Progenitor cell of endocrine pancreas (in vitro differentiated cells): ENCODE measurements at places on chromosomes 16 and 17. TPM values are rescaled to one million over a fixed set of nuclear protein-coding genes. Genes with fewer than 3 reads are reported as not detected.

Gene HID1
- 94.2 and 101 TPM in 2 replicates for total RNA-seq

DNA sequence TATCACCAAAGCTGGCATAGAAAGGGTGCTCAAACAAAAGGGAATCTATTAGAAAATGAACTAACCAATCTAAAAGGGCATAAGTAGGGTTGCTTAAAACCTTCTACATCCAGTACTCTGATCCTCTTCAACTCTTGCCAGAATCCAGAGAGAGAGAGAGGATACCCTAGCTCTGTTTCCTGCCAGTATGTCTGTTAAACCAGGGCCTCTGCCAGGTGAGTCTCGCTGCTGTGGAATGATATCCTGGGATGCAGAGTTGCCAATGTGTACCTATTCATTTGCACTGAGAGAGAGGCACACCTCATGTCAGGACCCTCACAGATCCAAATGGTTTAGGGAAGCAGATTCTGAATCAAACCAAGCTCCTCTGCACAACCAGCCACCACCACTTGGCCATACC, 79.8 kb upstream of the DYNLRB2 start:
- peaks cover 27% of the 10 kb centered on the region for H3K4me1 ChIP-seq
- no peak overlapping the region for H3K4me3 ChIP-seq
- no peaks in the 10 kb centered on the region for H3K36me3 ChIP-seq
- DNase-seq = no peak
- H3K27ac ChIP-seq = no peak overlapping the region
- H3K27me3 ChIP-seq = peaks cover 7% of the 10 kb centered on the region

Gene PRDM7
- total RNA-seq = not detected in 2 replicates

Gene CTF1
- 4.5 and 5.1 TPM in 2 replicates for total RNA-seq

GRCh38 chr17:77952368-77952767, 6.1 kb upstream of the TNRC6C start:
- H3K4me3 ChIP-seq = no peak overlapping the region
- H3K36me3 ChIP-seq = no peaks in the 10 kb centered on the region
- H3K27me3 ChIP-seq = peaks cover 50% of the 10 kb centered on the region
- H3K4me1 ChIP-seq = peaks cover 17% of the 10 kb centered on the region
- no peak for DNase-seq
- no peak overlapping the region for H3K27ac ChIP-seq

GRCh38 chr17:8391711-8392110, 5.9 kb downstream of the RNF222 start:
- H3K4me1 ChIP-seq = peaks cover under 1% of the 10 kb centered on the region
- no peaks in the 10 kb centered on the region for H3K36me3 ChIP-seq
- DNase-seq = no peak

DNA sequence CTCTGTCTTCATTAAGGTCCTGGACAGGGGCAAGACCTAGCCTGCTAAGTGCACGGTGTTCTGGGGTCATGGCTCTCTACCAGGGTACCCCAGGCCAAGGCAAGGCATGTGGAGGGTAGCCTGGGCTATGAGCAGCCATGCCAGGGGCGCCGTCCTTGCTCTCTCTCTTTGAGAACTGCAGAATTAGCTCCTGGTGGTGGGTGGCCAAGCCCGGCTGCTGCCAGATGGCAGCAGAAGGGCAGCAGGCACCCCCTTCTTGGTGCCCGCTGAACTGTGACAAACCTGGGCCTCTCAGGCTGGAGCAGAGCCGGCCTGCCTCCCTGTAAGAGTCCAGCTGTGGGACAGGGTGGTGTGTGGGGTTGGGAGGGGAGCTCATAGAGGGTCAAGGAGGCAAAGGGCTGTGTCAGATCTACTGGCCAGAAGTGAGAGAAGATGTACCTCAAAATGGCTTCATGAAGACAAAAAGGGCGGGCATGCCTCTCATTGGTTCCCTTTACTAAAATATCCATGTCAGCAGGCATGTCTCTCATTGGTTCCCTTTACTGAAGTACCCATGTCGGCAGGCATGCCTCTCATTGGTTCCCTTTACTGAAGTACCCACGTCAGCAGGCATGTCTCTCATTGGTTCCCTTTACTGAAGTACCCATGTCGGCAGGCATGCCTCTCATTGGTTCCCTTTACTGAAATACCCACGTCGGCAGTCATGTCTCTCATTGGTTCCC, 81.7 kb upstream of the SDK2 start:
- no peaks in the 10 kb centered on the region for H3K4me1 ChIP-seq
- no peak overlapping the region for H3K27ac ChIP-seq
- no peak overlapping the region for H3K4me3 ChIP-seq
- peaks cover 22% of the 10 kb centered on the region for H3K27me3 ChIP-seq

Gene MAPT
- 2.5 and 3.6 TPM in 2 replicates for total RNA-seq
